Ammon's horn (tissue), 1 donor: ENCODE measurements at places on chromosomes 6 and 20.

DNA sequence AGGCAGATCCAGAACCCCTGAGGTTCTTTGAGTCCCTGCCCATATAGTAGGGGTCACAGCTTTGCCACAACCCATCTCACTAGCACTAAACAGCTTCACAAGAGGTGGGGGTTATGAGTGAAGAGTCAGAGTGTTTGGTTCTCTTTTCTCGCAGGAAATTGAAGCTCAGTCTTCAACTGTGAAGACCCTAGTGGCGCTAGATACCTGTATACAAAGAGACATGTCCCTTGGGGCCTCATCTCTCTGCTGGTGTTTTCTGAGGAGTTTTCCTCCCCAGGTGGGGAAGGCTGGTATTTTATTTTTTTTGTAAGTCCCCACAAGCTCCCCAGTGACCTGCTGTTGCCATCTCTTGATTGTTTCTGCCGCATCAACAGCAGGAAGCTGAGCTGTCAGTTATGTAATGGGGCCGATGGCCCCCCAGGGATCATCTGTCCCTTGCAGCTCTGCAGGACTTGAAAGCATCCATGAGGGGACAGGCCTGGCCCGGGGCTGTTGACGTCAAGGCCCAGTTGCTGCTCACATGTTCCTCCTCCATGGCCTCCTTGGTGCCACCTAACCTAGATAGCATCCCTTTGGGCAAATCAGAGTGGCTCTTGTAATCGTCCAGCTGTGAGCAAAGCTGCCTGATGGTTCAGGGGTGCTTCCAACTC lies 23.1 kb downstream of the STK35 start:
- DNase-seq: no peak

GRCh38 chr20:2387180-2387577 lies 6.5 kb downstream of the TGM6 start:
- DNase-seq: no peak

- DNase-seq: no peak
Observed at GRCh38 chr20:37363221-37364012, 17.5 kb downstream of the SRC start.

- DNase-seq: no peak
Observed at GRCh38 chr6:158894193-158894592, 75.0 kb upstream of the EZR start.

- DNase-seq: peak; percentile 71
Observed at GRCh38 chr6:39362487-39362865, 40.0 kb upstream of the KCNK16 start.

GRCh38 chr6:132687306-132687705 lies 26.5 kb downstream of the VNN1 start:
- DNase-seq: no peak

GRCh38 chr6:115717062-115717461 lies 343.6 kb downstream of the FRK start:
- DNase-seq: no peak
